Transverse colon (tissue), 4 donors: ENCODE measurements at places on chromosomes 2 and 18.

GRCh38 chr2:73112026-73112912 is 479 bp downstream of the RAB11FIP5 start:
- DNase-seq = peak; percentile 29

DNA sequence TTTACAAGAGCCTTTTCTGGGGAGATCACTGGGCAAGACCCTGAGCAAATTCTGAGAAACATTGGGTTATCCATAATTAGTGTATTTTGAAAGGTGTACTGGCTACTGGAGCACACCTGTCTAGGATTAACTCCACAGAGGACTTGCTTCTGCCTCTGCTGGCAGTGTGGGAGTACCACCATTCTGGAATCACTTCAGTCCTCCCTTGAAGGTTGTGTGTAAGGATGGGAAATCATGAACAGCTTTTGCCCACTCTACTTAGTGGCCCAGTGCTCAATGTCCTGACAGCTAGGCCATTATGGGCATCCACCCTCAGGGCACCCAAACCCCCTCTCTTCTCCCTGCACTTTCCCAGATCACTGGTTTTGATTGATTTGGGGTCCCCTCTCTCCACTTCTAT is 8.1 kb upstream of the SANBR start:
- DNase-seq = no peak

DNA sequence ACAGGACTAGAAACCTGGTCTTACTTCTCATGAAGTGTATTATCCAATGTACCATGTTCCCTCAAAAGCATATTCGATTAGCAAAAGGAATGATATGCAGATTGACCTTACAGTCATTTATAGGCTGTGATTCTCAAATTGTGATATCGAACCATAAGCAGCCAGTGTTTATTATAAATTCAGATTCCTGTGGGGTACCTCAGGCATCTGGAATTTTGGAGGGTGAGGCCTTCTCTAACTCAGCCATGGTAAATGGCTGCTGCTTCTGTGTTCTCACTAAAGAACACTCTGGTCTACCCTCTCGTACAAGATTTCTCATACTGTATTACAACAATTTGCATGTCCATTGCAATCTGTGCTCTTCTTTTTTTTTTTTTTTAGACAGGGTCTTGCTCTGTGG is 84.5 kb downstream of the PRPF40A start:
- no peak for DNase-seq

- no peak for DNase-seq
Measured at GRCh38 chr2:15363734-15364133, 197.4 kb downstream of the NBAS start.

DNA sequence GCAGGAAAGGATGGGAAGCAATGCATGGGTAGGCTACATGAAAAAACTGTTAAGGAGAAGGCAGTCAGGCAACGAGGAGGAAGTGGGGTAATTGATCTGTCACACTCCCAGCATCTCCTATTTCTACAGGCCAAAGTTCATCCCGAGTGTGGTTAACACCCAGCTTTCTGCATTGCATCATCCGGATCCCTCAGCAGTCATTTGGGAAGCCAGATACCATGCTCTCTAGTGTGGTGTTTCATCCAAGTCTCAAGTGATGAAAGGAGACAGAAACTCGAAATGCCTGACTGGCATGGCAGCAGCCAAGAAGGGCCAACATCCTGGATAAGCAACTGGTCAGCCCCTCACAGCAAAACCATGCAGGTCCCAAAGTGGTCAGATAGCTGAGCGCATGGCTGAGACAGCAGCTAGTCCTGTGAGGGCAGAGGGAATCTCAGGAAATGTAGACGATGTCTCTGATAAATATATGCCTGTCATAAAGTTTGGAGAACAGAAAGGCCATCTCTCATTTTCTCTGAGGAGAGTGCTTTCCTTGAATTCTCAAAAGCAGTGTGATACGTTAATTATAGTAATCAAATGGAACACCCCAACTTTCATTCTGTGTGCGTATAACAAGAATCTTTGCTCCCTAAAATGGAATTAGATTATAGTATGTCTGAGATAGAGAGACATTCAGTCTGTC is 24.8 kb upstream of the HNRNPA3 start:
- peak; percentile 51 for DNase-seq

DNA sequence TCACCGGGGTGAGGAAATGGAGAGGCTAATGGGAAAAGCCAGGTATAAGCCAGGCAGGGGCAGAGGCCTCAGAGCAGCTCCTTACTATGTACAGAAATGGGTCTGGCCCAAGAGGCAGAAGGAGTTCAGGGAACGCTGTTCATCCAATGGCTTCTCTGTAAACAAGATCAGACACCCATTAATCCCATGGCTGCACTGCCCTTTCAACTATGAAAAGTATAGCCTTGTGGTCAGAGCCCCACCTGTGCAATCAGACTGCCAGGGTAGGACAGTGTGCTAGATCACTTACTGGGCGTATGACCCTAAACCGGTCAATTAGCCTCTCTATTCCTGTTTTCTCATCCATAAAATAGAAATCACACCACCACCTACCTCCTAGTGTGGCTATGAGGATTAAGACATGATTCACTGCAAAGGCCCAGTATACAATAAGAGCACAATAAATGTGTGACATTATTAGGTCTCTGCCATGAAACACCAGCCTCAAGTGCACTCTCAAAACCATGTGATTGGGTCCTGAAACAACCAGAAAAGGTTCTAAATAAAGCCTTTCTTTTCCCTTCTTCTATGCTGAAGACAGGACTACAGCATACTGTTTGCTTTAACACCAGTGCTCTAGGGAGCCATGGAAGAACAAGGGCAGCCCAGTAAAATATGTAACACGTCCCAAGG is 4.4 kb downstream of the ANKRD44 start:
- peak; percentile 24 for DNase-seq

DNA sequence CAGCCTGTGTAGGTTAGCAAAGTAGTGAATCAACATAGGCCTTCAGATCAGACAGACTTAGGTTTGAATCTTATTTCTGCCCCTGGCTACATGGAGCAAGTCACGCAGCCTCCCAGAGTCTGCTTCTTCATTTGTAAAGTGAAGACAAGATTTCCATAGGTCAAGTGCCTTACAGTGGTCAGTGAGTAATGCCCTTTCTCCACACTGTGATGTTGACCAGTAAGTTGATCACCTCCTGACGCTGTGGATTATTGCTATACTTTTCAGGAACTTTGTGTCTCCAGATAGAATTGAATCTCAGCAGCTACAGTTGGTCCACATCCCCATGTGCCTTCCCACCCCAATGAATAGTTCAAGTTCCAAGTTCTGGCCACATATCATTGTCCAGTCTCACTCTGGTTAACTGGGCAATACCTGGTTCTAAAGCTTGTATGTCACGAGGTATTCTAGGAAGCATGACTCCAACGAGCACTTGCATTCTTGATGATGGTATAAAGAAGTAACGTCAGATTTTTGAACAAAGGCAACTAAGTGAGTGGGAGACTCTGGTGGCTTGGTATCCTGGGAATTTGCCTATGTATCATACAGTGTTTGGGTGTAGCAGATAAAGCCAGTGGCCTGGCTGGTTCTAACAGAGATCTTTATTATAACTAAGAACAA is 2.1 kb upstream of the CLIP4 start:
- no peak for DNase-seq

- no peak for DNase-seq
Measured at GRCh38 chr2:233119806-233120205, 59.7 kb downstream of the INPP5D start.

DNA sequence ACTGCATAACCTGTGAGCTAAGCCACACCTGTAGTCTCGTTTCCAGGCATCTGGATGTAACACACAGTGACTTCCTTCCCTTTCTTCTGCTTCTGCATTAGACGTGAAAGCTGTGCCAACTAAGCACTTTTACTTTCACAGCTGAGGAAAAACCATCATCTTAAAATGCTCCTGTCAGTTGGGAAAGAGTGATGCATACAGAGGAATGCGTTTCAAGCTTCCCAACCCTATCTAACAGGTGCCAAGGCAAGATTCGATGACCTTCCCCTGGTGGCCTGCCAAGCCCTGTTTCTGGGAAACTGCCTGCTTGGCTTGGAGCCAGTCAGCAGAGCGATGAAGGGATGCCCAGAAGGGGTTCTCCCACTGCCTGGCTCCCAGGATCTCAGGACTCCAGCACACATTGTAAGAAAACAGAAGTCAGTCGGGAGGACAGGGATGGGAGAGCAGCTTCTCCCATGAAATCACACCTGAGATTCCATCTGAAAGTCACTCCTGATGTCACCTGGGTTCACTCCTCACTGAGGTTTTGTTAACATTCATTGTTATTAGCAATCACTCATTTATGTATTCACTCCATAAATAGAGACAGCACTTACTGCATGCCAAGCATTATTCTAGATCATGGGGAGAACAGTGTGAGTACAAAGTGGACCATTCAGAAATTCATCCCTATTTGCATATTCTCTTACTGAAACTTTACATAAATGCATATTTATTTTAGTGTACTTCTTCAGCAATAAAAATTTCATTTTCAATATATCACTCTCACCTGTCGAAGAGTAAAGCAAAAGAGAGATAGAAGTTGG is 64.1 kb downstream of the DTNA start:
- DNase-seq = peak; percentile 27

DNA sequence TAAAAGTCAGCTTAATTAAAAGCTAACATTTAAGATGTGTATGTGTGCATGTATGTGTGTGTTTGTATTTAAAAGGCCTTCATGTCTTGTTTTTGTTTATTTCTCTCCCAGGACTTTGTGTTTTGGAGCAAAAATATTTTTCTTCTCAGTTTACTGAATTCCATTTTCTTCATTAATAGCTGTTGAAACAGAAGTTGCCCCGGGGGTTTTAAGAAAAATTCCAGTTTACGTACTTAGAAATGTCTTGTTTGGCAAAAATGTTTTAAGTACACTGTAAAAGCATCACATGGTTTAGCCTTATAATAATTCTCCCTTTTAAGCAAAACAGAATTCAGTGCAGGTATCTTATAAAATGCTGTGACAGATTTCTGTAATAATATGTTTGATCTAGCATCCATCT is 1233.0 kb upstream of the NRXN1 start:
- no peak for DNase-seq

DNA sequence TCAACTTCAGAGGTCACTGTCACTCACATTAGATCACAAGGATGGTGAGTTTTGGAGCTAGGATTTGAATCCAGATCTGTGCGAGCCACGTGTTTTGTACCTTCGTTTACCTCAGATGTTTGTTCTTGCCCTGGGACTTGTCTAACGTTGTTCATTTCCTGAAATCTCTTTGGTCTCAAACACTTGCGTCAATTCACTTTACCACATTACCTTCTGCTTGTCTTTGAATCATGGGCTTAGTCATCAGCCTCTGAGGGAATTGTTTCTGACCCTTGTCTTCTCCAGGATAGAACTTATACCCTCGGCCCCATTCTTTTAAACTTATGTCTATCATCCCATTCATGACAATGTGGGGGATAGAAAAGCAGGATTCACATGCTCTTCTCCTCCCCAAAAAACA is 282.7 kb downstream of the DCDC2C start:
- no peak for DNase-seq

DNA sequence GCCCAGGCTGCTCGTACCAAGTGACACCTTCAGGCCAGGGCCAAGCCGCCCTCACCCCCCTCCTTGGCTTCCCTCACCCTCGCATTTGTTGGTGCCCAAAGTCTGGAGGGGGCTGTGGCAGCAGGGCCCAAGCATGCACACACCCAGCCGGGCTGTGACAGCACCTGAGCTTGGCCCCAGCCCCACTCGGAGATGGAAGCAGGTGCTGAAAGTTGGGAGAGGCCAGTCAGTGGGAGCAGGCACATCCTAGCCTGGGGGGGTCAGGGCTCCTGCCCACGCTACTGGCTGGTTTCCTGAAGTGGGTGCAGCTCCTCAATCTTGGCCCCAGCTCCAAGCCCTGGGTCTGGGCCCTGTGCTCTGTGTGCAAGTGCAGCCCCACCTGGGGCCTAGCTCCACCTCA is 228.0 kb downstream of the RDH14 start:
- DNase-seq = no peak

DNA sequence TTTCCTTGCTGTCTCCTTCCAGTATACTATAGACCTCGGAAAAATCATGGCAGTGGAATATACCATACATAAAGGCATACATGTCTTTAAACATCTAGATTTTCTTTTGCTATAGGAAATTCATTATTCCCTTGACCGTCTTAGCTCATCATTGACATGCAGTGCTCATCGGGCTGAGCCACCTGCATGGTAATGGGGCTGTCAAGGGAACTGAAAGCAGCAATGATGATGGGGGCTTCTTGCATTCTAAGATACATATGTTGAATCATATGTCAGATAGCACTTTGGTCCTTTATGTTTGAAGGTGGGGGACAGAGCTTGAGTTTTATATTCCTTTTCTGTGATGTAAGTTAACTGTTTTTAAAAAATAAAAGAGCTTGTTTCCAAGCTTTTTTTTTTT is 106.6 kb downstream of the ICA1L start:
- DNase-seq = no peak

DNA sequence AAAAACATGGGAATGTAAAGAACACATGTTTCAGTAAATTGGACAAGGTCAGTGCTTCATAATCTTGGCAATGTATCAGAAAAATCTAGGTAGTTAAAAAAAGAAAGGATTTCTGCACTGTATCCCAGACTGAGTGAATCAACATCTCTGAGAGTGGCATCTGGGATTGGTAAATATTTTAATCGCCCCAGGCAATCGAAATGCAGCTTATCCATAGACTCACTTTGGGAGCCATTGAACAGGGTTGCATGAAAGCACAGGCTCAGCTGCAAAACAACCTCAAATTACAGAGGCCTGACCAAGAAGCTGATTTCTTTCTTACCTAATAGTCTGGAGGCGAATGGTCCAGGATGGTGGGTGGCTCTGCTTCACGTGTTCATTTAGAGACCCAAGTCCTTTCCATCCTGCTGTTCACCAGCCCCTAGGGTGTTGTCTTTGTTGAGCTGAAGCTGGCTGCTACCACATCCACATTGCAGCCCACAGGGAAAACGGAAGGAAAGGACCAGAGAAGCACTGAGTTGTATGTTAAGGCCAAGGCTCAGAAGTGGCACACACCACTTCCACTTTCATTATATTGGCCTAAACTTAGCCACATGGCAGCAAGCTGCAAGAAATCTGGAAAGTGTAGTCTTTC is 59.0 kb downstream of the MOGAT1 start:
- DNase-seq = no peak

GRCh38 chr18:9741793-9742523 is 33.9 kb downstream of the RAB31 start:
- DNase-seq = no peak

GRCh38 chr2:230914886-230915285 is 10.2 kb downstream of the GPR55 start:
- no peak for DNase-seq

DNA sequence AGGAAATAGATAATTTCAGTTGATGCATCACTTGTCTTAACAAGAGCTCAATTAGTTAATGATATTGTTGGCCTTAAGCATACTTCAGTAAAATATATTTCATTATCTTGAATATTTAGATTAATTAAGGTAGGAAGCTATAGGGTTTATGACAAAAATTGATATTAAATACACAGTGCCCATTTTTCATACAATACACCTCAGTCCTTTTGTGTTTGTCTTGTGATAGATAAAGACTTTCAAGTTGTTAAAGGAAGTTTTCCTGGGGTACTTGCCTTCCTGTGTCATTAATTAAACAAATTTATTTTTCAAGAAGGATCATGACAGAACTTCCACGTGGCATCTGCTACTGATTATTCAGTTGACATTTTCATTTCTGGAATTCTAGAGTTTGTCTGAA is 420.5 kb downstream of the MTX2 start:
- no peak for DNase-seq
